Sciatic nerve (tissue), 2 donors: ENCODE measurements at places on chromosomes 7 and 10.

DNA sequence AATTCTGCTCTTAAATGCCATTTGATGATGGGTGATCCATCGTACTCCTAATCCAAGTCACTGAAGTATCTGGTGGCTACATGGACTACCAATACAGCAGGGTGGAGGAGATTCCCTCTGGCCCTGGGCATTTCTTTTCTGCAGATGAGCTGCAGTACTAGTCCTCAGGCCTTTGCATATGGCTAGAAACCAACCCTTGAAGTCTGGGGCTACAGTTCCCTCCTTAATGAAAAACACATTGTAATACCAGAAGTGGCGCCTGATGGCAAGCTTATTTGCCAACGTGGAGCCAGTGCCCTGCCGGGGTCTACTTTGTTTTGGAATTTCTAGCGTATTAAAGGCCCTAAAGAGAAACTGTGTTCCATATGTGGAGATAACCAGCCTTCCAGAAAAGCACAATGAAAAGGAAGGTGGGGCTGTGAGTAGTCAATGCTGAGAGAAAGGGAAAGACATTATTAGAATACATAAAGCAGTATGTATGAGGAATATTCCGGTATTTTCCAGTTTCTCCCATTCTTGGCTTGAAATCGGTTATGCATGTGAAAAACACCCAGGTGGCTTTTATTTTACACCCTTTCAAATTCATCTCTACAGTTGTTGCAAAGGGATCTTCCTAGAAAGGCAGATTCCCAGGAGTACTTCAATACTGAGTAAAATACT lies 368.8 kb downstream of the PRPF18 start:
- DNase-seq = no peak

- no peak for DNase-seq
Measured at GRCh38 chr7:47239931-47240421, 341.9 kb downstream of the TNS3 start.

DNA sequence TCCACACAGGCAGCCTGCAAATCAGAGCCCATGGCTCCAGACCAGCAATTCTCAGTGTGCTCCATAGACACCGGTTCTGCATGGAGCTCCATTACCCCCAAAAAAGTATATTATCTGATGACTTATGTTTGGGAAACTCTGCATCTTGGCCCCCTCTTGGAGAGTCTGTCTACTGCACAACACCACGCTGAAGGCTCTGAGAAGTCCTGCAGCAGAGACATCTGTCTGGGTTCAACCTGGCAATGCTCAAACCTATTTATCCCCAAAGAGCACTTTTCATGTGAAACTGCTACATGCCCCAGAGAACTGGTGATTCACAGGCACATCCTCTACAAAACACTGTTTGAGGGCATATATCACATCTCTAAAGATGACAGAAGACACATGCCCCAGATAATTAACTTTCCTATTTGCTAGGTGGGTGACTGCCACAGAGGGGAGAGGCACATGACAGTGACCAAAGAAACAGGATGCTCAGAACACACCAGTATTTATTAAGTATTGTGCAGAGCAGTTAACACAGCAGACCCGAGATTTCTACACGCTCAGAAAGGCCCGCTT lies 83.8 kb downstream of the DLG5 start:
- DNase-seq = no peak

DNA sequence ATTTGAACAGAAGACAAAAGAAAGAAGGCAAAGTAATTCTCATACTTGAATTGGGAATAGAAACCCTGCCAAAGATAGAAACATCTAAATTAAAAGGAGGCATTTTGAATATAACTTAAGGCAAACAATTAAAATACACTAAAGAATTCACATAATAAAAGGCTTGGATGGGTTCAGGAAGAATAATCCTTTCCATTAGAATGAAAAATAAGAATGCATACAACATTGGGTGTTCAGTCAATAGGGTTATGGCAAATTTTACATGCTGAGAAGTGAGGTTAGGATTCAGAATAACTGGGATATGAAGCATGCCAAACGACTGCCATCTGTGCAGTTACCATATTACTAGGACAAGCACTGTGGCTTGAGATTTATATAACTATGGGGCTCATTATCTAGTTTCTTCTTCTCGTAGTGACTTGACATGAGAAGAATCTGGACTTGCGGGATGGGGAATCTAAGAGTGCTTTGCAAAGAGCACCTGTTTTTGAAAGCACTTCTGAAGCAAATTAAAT lies 326.5 kb downstream of the THSD7A start:
- no peak for DNase-seq

GRCh38 chr10:62395892-62396291 lies 21.7 kb downstream of the ZNF365 start:
- DNase-seq = no peak

DNA sequence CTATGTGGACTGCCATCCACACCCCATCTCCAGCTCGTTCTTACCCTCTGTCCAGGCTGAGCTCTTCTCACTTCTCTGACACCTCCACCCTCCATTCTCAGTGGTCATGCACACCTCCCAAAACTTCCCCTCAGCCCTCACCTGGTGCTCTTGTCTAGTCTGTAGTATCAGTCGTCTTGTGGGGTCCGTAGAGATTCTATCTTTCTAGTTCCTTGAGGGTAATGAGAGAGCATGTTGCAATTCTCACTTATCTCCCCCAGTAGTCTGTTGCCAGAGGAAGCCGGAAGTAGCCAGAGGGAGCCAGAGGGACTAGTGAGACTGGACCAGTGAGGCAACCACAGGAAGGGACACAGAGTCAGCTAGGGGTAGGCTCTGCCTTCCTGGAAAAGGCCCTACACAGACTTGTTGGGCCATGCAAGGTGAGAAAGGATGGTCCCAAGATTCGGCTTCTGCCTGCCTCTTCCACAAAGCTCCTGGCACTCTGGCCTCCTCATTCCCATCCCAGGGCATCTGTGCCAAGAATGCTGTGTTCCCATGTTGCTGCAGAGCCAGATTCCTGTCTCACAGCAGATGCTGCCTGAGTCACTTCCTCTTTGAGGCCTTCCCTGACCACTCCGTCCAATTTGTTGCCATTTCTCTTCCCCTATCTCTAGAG lies 50.6 kb upstream of the DUSP5 start:
- peak; percentile 49 for DNase-seq

- DNase-seq = no peak
Measured at GRCh38 chr7:115851291-115851690, 179.3 kb downstream of the TFEC start.

DNA sequence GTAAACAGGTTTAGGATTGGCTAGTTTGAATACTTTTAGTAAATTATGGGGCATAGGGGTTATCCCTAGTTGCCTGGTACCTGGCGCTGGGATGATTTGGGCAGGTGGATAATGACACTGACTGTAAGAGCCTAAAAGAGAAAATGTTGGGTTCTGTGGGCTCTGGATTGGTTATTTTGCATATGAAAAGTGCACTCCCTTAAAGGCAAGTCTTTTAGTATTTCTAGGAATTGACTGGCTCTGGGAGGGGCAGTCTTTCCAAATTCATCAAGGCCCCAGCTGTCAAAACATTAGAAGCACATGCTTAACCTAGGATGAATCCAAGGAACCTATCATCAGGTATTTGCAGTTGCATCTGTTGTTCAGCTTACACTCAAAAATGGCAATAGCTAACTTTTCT lies 454.6 kb upstream of the SORCS1 start:
- DNase-seq = no peak

DNA sequence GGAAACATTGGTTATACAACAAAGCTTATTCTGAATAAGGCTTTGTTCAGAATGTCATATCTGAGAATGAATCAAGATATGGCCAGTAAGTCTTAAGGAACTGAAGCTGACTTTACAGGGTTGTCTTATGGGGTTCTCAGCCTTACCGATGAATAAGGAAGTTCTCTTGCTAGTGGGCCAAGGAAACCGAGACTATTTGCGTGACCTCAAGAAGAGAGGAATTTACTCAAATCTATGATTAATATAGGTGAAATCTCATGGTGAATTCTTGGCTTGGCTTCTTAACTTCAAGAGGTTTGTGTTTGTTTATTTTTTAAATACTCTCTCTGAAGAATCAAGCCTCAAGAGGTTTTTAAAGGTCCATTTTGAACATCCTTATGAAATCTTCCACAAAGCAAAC lies 4.7 kb upstream of the MRLN start:
- DNase-seq = no peak

DNA sequence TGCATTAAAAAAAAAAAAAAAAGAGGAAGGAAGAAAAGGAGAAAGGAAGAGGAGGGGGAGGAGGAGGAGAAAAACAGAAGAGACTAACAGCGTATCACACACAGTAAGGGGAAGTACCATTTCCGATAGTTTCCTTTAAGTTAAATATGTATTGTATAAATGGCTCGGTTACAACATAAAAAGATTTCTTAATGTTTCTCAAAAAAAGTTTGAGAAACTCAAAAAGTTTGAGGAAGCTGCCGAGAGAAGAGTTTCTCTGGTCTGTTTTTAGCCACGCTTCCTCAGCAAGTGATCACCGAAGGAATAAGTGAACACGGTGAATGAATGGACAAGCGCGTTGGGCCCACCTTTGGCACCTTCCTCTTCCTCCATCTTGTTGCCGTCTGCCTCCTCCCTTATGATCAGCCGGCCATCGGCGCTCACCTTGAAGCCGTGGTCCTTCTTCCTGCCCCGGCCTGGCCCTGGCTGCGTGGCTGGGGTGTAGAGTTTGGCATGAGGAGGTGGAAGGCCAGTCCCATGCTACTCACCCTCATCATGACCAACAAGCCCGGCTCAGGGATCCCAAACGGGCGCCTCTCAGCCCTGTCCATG lies 31.3 kb upstream of the FRAT2 start:
- DNase-seq = no peak

DNA sequence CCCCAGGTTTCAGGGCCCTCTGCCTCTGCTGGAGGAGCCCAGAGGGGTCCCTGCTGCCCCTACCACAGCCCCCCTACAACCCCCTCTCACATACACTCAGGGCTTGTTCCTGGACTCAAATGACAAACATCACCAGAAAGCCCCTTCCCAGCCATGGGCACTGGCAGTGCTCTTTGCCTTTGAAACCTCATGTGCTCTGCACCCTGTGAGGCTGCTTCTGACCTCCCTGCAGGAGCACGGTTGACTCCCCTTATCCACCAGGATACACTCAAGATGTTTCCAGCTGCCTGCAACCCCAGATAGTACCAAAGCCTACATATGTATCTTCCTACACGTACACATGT lies 3.5 kb upstream of the ADIRF start:
- no peak for DNase-seq

DNA sequence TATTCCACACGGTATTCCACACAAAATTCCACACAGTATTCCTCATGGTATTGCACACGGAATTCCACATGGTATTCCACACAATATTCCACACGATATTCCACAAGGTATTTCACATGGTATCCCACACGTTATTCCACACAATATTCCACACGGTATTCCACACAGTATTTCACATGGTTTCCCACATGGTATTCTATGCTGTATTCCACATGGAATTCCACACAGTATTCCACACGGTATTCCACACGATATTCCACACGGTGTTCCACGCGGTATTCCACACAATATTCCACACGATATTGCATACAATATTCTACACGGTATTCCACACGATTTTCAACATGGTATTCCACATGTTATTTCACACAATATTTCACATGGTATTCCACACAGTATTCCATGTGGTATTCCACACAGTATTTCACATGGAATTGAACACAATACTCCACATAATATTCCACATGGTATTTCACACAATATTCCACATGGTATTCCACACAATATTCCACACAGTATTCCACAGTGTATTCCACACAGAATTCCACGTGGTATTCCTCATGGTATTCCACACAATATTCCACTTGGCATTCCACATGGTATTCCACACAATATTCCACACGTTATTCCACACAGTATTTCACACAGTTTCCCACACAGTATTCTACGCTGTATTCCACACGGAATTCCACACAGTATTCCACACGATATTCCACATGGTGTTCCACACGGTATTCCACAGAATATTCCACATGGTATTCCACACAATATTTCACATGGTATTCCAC lies 136.0 kb upstream of the CHST15 start:
- DNase-seq = no peak

- peak; percentile 52 for DNase-seq
Measured at GRCh38 chr7:140646931-140647647, 6.5 kb upstream of the DENND2A start.
